ENCODE measurements at places on chromosomes 5 and 9.
A peak's percentile ranks its signal among the peaks of the same experiment; 100 is the strongest.

- DNase-seq, result no peak
Observed at GRCh38 chr5:32780508-32780919, 69.4 kb downstream of the NPR3 start.

- peak; percentile 81 for DNase-seq
Observed at GRCh38 chr5:136016945-136017530, 11.8 kb upstream of the TGFBI start.

DNA sequence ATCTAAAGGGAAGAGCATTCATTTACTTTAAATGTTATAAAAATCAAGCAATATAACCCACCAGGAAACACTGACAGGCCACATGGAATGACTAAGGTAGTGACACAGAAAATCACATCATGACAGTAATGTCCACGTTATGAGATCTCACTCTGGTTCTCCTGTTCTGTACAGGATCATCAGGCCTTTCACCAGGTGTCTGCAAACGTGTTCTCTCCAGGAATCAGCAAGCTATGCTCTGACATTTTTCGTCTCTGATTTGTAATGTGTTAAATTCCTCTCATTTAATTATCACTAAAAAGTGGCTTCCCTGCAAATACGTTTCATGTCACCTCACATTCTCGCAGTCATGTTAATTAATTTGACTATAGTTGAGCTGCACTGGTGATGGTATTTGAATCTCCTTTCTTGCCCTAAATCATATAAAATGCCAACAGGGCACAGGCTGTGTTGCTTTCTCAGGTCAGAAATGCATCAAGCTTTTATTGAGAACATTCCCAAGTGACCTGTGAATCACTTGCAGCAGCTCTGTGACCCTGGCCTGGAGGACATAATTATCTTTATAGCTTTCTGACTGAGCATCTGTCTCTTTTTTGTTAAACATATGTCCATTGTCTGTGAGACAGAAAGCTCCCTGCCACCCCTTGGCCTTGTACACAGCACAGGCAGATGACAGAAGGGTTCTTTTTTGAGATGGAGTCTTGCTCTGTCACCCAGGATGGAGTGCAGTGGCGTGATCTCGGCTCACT lies 196.2 kb downstream of the DIRAS2 start:
- no peak for DNase-seq

- no peak for DNase-seq
Observed at GRCh38 chr5:14204011-14204670, 61.0 kb downstream of the TRIO start.

DNA sequence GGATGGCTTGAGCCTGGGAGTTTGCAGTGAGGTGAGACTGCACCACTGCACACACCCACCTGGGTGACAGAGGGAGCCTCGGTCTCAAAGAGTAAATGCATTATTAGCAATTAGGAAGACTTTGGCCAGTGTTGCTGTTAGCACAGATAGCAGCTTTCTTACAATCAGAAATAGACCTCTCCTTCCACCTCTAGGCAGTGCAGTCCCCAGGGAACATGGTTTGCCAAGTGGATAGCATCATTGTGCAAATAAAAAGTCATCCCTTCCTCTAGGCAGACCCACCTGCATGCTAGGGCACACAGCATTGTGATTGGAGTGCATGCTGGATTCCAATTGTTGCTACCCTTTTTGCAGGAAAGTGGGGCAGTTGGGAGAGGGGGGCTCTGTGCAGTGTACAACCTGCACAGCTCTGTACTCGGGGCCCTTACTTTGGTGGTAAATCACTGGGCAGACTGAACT lies 77.9 kb upstream of the KLF9 start:
- DNase-seq, result no peak

DNA sequence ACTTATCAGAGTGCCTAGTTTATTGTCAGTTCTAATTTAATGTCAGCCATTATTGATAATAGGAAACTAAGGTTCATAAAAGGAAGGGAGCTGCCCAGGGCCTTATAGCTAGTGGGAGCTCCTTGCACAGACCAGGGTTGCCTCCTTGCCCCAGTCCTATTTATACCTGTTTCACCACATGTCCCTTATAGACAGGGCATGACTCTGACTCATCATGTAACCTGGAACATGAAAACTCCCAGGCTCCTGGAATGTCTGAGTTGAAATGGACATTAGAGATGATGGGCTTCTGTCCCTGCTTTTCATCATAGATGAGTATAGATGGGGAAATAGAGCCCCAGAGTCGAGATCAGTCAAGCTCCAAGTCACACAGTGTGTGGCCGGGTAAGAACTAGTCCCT lies 21.1 kb downstream of the FAT2 start:
- DNase-seq, result no peak

- DNase-seq, result no peak
Observed at GRCh38 chr5:134171972-134172371, 4.8 kb downstream of the SKP1 start.

GRCh38 chr9:99744132-99744531 lies 77.6 kb upstream of the NR4A3 start:
- DNase-seq, result no peak

DNA sequence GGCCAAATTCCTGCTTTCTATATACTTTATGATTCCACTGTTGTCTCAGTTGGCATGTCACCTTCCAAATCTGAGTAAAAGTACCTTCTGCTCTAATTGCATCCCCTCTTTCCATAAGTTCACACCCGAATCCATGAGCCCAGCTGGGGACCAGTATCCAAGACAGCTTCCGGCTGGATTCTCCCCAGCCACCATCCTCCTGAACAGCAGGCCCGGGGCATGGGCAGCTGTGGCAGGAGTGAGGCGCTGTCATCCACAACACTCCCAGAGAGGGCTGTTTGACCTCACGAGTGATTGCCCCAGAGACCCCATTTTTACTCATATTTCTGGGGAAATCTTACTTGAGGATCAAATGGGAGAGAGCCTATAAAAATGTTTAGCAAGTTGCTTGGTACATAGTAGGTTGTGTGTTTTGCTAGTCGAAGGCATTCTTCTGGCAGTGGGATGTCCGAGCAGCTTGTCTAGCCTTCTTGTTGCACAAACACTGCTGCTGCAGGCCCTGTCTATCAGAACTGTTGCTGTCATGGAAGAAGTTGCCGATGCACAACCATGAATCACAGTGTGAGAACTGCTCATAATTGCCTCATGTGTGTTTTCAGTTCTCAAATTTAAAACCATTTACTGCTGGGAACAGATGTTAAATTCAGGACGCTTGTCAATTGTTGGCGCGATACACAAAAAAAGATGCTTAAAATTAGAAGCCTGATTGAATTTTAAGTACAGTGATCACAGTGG lies 93.8 kb downstream of the HSPA4 start:
- peak; percentile 66 for DNase-seq

- DNase-seq, result peak; percentile 89
Observed at GRCh38 chr5:17189381-17190036, 27.9 kb upstream of the BASP1 start.

DNA sequence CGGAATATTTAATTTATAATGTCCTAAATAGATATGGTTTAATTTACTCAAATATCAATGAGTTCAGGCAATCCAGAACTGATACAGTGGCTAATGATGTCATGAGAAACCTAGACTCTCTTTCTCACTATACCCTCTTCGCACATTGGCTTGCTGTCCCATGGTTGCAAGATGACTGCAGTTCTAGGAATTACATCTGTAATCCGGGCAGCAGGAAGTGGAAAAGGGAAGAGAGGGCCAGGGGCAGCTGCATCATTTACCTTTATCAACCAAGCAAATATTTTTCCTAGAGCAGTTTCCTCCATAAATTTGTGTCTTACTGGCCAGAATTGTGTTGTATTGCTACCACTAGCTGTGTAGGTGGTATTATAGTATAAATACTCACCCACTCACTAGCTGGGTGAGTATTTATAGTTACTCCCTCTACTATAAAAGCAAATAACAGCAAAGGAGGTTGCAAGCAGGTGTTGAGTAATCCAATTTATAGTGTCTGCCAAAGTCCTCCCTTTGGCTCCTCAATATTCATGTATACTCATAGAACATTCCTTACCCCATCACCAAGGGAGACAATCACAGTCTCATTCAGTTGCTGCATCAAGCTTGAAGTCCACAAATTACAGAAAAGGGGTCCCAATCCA lies 168.8 kb downstream of the DROSHA start:
- no peak for DNase-seq

DNA sequence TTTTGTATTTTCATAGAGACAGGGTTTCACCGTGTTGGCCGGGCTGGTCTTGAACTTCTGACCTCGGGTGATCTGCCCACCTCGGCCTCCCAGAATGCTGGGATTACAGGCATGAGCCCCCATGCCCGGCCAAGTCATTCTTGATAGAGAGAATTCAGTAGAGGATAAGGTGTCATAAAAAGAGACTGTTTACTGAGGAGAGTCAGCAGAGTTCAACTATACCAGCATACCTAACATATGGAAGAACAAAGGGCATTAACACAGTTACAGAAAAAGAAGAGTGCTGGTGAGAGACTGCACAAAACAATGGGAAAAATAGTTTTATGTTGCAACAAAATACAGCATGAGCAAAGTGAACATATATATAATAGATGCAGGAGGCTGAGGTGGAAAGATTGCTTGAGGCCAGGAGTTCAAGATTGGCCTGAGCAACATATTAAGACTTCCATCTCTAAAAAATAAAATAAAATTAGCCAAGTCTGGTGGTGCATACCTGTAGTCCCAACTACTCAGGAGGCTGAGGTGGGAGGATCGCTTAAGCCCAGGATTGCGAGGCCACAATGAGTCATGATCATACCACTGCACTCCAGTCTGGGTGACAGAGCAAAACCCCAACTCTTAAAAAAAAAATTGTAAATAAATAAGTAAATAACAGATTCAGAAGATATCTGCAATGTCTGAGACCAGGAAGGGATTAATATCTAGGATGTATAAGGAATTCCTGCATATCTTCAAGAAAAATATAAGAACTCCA lies 19.5 kb downstream of the B4GALT1 start:
- DNase-seq, result no peak

GRCh38 chr5:177269976-177270375 lies 33.5 kb downstream of the RAB24 start:
- DNase-seq, result no peak

GRCh38 chr5:150341989-150342388 lies 15.5 kb upstream of the TCOF1 start:
- no peak for DNase-seq

DNA sequence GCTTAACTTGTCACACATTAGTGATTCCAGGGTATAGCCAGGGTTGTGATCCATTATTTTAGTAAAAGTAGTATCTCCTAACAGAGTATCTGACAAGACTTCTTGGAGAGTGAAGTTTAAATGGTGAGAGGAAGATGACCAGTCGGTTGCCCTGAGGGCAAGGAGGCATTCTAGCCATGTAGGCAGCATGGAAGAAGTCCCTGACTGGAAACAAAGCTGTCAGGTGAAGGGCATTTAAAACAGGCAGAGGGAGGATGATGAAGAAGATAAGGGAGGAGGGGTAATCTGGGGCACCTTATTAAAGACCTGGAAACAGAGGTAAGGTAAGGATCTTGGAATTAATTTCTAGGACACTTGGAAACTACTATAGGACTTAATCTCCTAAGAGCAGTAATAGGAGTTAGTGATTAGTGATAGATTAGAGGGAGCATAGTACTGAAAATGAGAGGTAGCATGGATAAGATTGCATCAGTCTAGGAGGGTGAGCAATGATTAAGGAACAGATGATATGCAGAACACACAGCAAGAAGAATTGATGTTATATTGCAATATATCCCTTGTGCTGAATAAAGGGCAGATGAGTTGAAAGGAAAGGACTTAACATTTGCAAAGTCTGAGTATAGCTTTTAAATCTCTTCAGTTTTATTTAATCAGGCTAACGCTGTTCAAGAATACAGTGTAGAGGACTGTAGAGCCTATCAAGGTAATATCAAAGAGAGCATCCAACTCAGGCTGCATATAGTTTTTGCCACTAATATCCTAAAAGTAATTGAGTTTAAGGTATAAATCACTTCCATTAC lies 9.6 kb downstream of the KIF2A start:
- no peak for DNase-seq

- DNase-seq, result no peak
Observed at GRCh38 chr5:107669096-107670031, 1.4 kb downstream of the EFNA5 start.

- DNase-seq, result no peak
Observed at GRCh38 chr5:171437286-171437821, 17.9 kb downstream of the FGF18 start.

GRCh38 chr9:136852664-136853595 lies 784 bp downstream of the MAMDC4 start:
- DNase-seq, result no peak

- DNase-seq, result no peak
Observed at GRCh38 chr9:19284729-19285128, 54.2 kb downstream of the DENND4C start.

DNA sequence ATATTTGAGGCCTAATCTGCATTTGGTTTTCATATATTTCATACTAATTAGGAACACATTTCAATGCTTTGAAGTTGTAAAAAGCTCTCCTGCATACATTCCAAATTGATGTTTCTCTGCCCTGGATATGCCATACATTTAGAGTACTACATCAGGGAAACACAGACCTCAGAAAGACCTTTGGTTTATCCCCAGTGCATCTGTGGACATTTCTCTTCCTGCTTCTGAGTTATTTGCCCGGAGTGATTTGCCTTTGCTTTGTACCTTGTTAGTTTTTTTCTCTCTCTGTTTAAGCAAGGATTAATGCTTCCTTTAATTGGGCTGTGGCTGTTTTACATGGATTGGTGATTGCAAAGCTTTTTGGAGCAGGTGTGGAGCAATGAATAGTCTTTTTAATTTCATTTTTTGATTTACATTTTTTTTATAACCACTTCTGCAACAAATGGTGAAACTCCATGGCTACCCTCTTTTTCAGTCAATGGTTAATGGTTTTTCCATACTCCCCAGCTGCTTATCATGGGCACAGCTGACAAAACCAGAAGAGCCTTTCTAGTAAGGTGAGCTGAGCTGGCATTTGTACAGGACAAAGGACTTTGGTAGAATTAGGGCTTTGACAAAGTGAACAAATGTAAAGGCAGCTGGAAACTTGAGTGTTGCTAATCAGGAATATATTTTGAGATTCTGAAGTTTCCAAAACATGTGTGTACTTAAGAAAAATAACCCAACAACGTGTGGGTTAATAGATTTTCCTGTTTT lies 54.2 kb downstream of the ZSWIM6 start:
- no peak for DNase-seq

- DNase-seq, result no peak
Observed at GRCh38 chr5:2300861-2301574, 418.3 kb upstream of the IRX4 start.

DNA sequence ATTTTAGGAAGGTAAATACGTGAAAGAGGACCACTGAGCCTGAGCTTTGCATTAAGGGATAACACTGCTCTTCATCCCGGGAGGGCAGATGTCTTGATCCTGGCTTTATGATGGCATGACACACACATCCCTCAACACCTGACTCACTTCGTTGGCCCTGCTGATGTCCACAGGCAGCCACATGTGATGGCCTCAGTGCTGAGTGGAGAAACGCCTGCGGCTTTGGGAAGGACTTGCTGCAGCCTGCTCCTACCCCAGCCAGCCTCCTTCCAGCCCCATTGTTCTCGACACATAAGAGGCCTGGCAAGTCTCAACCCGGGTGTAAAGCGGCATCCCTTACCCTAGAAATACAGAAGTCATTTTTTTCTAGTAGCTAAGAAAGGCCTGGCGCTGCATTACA lies 169.0 kb downstream of the SYK start:
- no peak for DNase-seq

Measured in suppressor macrophage treated with lipopolysaccharide for 4 hours (primary cell).